ENCODE measurements at places on chromosomes 3 and 15.

DNA sequence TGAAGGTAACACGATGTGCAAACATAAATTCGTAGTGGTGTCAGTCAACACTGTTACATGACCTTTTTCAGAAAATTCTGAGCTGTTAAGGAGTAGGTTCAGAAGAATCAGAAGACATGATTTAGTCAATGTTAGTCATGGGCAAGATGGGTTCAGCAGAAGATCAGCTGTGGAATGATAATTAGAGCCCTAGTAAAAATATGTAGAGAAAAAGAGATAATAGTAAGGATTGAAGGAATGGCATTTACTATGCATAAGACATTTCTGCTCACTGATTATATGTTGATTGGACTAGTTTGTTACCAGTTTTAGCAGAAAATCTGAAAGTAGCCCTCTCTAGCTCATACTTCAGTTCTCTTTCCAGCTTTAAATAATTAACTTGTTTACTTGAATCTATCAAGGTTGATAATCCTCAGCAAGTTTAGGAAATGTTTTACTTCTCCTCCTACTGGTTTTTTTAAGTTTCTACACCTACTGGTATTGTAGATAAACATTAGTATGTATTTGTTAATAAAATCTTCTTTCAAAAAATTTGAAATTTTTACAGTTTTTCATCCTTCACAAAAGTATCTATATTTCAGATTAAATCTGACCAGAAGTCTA lies 98.6 kb downstream of the ALCAM start:
- DNase-seq, result no peak

DNA sequence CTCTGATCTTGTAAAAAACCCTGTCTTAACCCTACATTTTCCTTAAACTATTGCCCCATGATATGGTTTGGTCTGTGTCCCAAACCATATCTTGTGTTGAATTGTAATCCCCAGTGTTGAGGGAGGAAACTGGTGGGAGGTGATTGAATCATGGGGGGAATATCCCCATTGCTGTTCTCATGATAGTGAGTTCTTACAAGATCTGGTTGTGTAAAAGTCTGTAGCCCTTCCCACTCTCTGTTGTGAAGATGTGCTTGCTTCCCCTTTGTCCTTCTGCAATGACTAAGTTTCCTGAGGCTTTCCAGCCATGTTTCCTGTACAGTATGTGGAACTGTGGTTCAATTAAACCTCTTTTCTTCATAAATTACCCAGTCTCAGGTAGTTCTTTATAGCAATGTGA lies 881.4 kb downstream of the DIPK2A start:
- no peak for DNase-seq

- DNase-seq, result no peak
These were observed 14.4 kb downstream of the GK5 start for GRCh38 chr3:142211034-142211433.

DNA sequence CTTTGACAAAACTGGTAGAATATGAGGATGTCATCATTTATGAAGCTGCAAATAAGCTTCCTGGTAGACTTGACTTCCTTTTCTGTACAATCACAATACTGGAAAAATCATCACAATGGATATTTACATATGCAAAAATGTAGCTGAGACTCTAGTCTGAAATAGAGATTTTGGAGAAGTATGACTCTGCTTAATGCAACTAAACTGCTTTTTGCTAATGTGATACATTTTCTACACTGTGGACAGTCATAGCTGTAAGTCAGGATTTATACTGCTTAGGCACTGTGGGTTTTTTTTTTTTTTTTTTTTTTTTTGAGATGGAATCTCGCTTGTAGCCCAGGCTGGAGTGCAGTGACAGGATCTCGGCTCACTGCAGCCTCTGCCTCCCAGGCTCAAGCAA lies 34.5 kb upstream of the ST3GAL6 start:
- DNase-seq, result no peak

- no peak for DNase-seq
These were observed 252.7 kb upstream of the ICE2 start for GRCh38 chr15:60731583-60732130.

GRCh38 chr3:180970931-180971330 lies 18.6 kb downstream of the DNAJC19 start:
- no peak for DNase-seq

GRCh38 chr3:65439641-65440284 lies 599.0 kb downstream of the MAGI1 start:
- no peak for DNase-seq

DNA sequence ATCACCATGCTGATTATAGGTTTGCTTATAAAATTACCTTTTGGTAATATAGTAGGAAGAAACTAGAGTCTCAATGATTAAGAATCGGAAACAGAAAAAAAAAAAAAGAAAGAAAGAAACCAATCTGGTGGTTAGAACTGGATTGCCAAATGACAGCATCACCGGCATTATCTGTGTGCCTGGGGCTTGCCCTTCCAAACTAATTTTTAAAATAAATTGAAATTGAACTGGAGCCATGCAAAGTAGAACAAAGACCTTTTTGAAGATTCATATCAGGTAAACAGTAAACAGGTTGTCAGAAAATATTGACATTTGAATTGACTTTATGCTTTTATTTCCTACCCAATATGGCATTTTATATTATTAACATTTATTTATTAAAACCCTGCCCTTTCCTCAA lies 11.2 kb upstream of the CPB1 start:
- DNase-seq, result no peak

DNA sequence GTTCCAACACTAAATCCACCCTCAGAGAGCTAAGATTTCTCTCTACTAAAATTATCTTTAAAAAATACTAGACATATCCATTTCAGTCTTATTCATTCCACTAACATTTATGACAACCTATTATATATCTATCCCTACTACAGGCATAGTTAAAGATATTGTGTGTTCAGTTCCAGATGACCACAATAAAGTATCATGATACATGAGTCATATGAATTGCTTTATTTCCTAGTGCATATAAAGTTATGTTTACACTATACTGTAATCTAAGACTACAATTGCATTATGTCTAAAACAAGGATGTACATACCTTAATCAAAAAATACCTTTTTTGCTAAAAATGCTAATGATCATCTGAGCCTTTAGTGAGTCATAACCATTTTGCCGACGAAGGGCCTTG lies 19.4 kb downstream of the SHOX2 start:
- no peak for DNase-seq

DNA sequence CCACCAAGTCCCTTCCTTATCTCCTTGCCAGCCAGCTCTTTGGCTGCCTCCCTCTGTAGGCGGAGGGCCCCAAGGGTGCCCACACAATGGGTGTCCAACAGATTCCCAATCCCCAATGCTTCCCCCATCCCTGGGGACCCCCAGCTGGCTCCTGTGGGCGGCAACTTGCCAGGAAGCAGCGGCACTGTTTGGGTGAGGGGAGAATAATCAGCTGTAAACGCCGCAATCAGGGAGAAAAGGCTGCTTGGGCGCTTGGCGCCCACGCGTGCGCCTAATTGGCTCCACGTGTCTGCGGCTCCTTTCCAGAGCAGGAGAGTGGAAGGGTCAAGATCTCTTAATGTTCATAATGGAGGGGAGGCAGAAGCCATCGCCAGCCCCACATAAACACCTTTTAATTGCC lies 67.9 kb upstream of the TMEM115 start:
- DNase-seq, result no peak

DNA sequence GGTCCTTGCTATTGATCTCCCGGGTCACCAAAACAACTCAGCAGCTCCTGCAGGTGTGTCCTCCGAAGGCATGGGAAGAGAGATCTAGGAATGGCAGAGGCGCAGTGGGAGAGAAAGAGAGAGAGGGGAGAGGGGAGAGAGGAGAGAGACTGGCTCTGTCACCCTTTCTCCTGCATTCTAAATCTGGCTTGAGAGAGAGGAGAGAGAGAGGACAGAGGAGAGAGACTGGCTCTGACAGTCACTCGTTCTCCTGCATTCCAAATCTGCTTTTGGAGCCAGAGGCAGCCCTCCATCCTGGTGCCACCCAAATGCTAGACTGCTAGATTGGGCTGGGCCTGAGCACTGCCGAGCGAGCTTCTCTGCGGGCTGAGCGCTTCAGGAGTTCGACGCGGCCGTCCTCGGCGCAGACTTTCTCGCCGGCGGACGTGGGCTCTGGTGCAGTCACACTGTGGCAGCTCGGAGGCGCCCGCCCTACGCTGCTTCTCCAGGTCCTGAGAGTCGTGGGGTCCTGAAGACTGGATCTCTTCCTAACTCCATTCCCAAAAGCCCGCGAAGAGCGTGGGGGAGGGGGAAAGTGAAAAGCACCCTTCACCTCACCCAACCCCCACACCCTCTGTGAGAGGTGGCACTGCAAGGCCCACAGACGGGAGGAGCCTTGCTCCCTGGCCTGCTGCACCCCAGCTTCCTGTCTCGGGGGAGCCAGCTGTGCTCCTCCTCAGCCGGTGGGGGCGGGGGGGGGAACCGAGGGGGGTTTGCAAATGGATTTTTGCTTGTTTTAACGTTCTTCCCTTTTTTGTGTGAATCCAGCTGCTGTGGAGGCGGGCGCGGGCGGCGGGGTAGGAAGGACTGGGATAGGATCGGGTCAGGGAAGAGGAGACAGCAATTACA lies 222.3 kb downstream of the MEIS2 start:
- no peak for DNase-seq

- no peak for DNase-seq
These were observed 33.2 kb downstream of the BMF start for GRCh38 chr15:40075298-40076044.

- DNase-seq, result no peak
These were observed 217.6 kb downstream of the TPRG1 start for GRCh38 chr3:189389346-189389745.

GRCh38 chr3:135271177-135272025 lies 476.3 kb downstream of the EPHB1 start:
- no peak for DNase-seq

DNA sequence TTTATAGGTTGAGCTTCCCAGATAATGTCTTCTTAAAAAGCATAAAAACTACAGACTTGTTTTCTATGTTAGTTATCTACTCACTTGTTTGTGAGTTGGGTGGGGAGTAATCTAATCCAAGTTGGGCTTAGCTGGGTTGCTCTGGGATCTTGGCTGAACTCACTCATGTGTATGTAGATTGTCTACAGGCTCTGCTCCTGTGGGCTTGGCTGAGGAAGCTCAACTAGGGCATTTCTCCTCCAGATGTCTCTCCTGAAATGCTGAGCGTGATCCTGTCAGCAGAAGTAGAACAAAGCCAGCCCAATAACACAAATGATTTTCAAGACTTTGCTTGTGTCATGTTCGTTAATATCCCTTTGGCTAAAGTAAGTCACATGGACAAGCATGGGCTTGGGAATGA lies 17.3 kb downstream of the KCNH8 start:
- no peak for DNase-seq

DNA sequence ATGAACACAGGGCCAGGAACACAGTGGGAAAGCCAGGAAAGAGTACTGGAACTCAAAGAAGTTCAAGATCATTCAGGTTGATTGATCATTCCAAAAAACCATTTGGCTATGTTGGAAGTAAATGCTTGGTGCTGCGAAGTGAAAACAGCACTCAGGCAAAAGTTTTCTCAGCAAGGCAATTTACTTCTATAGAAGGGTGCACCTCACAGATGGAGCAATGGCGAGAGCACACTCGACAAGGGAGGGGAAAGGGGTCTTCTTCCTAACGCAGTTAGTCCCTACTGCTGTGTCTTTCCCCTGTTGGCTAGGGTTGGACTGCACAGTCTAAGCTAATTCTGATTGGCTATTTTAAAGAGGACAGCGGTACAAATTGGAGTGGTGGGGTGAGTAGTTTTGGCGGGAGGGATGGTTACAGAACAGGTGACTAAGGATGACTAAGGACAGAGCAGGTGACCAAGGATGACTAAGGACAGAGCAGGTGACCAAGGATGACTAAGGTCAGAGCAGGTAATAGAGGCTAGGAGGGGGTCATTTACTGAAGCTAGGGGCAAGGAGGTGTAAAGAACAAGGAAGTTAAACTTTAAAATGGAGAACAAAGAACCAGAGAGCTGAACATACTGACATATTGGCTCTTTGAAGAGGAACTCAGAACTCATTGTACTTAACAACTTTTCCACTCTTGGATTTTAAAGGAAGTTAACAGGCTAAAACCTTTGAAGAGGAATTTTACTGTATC lies 43.3 kb downstream of the HOMER2 start:
- DNase-seq, result no peak

- no peak for DNase-seq
These were observed 42.3 kb downstream of the SATB1 start for GRCh38 chr3:18382760-18383369.

DNA sequence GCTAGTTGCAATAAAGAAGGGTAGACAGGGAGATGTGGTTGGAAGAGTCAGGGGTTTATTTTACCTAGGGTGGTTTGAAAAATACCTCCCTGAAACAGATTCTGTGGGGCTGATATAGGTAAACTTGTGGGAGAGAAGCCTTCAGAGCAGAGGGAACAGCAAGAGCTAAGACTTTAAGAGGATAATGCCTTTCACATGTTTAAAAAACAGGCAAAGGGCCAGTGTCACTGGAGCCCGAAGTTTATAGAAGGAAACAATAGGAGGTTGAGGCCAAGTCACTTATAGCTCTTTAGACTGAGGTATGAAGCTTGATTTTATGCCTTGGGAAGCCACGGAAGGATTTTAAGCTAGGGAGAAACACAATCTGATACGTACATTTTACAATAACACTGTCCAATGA lies 448.7 kb downstream of the TAFA4 start:
- no peak for DNase-seq
